Natural killer cell (primary cell): ENCODE measurements at places on chromosomes 1 and 21. TPM values are rescaled to one million over a fixed set of nuclear protein-coding genes. Genes with fewer than 3 reads are reported as not detected.

DNA sequence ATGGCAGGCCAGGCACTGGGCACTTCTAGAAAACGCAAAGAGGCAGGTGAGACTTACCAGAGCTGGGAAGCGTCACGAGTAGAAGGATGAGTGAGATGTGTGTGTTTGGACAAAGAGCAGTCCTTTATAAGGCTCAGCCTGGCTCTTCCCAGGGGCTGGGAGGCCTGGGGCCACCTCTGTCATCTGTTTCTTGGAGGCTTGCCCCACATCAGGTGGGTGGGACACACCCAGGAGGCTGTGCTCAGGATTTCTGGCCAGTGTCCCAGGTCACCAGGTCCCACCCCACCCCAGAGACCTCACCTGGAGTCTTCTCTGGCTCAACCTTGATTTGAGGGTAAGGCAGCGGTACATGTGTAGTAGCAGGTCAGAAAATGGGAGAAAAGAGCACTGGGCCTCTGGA, at the start of gene S100A7:
TSS of gene S100A7 (minus strand) at position 101 of the 400 bp plus-strand sequence. CDS start 1,638 bp downstream, outside the sequence.
- DNase-seq = no peak

- peak; percentile 89 for DNase-seq
These were observed 61.0 kb downstream of the IER5 start for GRCh38 chr1:181149326-181150125.

DNA sequence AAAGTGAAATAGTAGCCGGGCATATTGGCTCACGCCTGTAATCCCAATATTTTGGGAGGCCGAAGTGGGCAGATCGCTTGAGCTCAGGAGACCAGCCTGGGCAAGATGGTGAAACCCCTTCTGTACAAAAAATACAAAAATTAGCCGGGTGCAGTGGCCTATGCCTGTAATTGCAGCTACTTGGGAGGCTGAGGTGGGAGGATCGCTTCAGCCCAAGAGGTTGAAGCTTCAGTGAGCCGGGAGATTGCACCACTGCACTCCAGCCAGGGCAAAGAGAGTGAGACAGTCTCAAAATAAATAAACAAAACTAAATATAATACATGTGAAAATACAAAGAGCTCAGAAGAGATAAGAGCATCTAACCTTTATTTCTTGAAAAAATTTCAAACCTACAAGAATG, 2.3 kb upstream of the MSTO1 start:
- no peak for DNase-seq

DNA sequence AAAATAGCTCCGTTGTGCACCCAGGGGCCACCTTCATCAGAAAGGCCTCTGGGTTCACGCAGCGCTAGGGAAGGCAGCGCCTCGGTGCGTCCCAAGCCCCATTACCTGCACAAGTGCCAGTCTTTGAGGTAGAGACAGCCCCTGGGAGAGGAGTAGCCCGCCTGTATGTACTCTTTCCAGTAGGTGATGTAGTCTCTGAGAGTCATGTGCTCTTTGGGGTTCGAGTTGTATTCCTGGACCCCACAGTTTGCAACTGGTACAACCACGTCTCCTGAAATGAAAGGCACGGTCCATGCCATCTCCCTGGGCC, 601 bp downstream of the JMJD4 start:
- DNase-seq = no peak

DNA sequence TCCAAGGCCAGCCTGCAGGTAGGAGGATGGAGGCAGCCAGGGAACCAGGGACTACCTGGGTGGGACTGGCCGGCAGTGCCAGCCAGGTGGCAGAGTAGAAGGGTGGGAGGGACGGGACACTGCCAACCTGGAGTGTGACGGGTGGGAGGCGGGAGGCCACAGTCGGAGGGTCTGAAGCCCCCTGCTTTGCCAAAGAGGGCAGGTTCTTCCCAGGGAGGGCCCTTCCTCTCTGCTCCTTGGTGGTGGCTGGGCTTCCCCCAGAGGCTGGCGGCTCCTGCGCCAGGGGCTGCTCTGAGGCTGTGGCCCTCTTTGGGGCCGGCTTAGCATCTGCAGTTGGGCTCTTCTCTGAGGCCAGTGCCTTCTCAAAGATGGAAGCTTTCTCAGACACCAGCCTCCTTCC, 8.7 kb upstream of the TNNT2 start:
- DNase-seq = no peak

- no peak for DNase-seq
These were observed 39.9 kb upstream of the TADA1 start for GRCh38 chr1:166915941-166916340.

DNA sequence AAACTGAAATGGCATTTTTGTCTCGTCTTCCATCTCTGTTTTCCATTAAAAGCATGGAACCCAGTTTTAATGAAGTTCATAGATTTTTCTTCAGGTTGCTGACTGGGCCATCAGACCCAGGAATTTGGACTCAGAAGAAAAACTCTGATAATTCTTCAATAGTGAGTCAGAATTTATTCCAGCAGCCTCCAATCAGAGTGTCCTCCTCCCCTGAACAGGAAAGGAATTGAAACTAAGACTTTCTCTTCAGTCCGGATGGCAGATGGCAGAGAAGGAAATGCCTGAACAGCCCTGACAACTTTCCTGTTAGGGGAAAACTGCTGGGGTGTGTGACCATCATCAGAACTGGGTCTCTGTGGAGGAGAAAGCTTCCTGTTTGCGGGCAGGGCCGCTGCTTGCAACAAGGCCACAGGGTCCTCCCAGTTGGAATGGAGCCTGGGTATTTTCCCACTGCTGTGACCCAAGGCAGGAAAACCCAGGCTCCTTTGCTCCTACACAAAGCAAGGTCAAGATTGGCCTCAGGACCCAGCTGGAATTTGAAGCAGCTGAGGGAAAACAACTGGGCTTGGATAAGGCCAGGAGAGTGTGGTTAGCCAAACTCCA, 20.7 kb downstream of the CD34 start:
- DNase-seq = no peak

DNA sequence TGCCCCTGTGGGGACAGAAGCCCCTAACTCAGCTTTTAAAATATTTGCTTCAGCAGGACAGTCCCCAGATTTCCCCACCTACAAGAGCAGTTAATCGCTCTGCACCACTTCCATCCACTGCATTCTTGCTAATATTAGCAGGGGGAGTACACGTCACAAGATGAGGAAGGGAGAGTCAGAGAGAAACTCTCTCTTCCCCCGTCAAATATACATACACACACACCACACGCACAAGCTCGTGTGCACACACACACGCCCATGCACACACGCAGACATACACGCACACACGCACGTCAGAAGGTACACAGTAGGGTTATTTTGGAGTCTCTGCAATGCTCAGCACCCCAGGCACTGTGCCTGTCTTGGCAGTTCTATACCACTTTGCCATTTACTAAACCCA, 2.1 kb downstream of the CLCA1 start:
- DNase-seq = no peak

- DNase-seq = no peak
These were observed 48.9 kb upstream of the F3 start for GRCh38 chr1:94590203-94591137.

GRCh38 chr1:44021581-44022321, 9.5 kb downstream of the SLC6A9 start:
- DNase-seq = no peak

GRCh38 chr1:74530892-74531291, 18.5 kb upstream of the LRRC53 start:
- DNase-seq = no peak

DNA sequence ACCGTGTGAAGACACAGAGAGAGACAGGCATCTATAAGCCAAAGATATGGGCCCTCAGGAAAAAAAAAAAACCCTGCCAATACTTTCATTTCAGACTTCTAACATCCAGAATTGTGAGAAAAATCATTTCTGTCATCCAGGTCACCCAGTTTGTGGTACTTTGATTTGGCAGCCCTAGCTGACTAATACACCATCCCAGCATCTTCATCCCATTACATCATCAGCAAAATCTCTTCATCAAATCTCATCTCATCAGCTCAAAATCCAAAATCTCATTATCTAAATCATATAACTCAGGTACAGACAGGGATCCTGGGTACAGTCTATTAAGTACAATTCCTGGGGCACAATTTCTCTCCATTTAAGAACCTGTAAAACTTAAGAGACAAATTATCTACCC, 51.9 kb upstream of the GJA8 start:
- no peak for DNase-seq

- DNase-seq = no peak
These were observed 545.9 kb downstream of the PLPP3 start for GRCh38 chr1:56033321-56034037.

- DNase-seq = no peak
These were observed 223.2 kb upstream of the C1orf87 start for GRCh38 chr1:60296794-60297193.

GRCh38 chr1:87327376-87328271, 1.1 kb upstream of the LMO4 start:
- DNase-seq = peak; percentile 2

DNA sequence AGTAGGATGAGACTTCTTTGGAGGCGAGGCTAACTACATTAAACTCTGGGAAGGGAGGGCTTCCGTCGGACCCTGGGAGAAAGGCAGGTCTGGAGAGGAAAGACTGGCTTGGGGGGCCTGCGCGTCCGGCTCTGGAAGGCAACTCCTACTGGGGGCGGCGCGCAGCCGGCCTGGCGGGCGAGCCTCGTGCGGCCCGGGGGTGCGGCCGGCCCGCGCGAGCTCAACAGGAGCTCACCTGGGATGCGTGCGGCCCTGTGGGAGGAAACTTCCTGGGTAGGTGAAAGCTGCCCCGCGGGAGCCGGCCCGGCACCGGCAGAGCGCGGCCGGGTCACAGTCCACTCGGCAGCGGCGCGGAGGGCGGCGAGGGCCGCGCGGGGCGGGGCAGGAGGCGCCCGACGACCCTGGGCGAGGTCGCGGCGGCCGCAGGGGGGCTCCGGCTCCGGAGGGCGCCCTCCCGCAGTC, 449 bp downstream of the EPS15 start:
- peak; percentile 70 for DNase-seq

DNA sequence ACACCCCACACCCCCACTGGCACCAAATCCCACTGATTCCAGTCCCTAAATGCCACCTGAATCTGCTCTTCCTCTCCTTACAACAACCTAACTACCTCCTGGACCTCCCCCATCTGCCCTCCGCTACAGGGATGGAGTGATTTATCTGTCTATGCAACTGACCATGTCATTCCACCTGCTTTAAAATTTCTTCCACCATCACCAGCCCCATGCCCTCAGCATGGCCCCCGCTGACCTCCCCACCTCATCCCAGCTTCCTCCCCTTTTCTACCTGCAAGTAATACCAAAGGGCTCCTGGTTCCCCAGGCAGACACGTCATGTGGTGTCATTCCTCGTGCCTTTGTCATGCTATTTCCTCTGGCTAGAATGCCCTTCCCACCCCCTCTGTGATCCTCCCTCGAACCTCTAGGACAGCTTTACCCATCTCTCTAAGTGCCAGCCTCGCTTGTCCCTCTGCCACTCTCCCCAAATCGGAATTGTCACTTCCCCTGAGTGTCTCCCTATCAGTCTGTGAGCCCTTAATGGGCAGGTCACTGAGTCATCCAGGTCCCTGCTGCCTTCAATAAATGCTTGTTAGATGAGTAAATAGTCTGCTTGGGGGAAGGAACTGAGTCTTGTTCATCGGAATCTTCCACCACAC, 3.7 kb downstream of the GJB4 start:
- no peak for DNase-seq

GRCh38 chr21:27818847-27819246, 852.0 kb upstream of the ADAMTS5 start:
- DNase-seq = no peak

DNA sequence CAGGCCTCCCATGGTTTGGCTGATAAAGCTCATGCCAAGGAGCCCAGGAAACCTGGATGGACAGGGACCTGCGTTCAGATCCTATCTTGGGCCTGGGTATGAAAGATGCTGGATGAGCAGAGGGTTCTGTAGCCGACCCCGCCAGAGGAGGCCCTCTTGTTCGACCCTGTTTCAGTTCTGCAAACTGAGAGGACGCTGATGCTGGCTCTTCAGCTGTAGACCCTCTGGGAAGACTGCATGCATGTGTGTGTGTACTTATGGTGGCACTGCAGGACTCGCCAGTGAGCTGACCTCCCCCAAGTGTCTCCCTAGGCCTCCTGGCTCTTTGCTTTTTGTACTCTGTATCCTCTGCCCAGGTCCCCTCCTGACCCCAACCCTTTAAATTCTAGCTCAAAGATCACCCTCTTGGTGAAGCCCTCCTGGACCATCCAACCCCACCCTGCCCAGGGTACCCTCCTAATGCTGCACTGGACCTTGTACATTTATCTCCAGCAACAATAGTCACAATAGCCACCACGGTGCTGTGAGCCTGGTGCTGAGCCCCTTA, 1.6 kb downstream of the EPS8L3 start:
- DNase-seq = no peak

GRCh38 chr1:154966111-154966510, 4.4 kb downstream of the SHC1 start:
- no peak for DNase-seq

DNA sequence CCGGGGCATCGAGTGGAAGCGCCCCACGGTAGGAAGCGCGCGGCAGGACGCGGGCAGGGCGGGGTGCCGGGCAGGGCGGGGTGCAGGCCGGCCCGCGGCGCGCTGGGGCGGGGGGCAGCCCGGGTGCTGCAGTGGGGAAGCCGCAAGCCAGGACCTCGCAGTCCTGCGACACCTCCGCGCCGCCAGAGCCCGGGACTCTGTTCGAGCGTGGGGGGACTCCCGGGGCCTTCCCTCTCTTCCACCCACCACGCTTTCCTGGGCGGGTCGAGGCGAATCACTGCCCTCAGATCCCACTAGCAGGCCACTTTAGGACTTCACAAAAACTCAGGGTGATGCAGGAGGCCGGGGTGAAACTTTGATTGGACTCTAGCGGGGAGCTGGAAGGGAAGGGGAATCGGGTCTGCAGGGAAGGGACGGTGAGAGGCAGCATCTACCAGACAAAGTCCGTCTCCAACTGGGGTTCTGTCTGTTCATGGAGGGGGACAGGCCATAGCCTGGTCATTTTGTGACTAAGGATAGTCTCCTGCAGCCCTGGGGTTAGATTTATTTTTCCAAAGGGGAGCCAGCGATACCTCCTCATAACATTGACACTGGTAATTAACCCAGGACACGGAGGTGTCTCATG, 623 bp downstream of the CAPN2 start:
- peak; percentile 69 for DNase-seq

DNA sequence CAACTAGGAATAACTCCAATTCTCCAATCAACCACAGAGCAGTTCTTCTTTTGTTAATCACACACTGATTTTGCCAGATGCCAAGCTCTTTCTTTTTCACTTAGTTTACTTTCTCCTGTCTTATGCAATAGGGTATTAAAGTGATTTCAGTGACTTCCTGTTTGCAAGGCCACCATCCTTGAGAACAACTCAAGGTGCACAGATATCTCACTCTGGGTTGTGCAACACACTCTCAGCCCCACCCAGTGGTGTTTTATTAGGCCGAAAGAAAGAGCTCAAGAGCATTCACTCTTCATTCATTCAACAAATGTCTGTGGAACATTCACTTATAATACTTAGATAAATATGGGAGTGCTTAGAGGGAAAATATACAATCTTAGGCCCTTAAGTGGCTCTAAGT, 352.5 kb downstream of the ZNF326 start:
- DNase-seq = no peak

GRCh38 chr1:97489834-97490233, 431.0 kb downstream of the DPYD start:
- no peak for DNase-seq

CCDC185 gene
- not detected for total RNA-seq

FAM43B gene
- total RNA-seq = not detected

CFHR1 gene
- not detected for total RNA-seq

DRAXIN gene
- total RNA-seq = 10.9 TPM

C1QTNF12 gene
- 2.6 TPM for total RNA-seq

PIK3C2B gene
- 29.5 TPM for total RNA-seq

CACNA1S gene
- total RNA-seq = not detected

SPRR3 gene
- not detected for total RNA-seq
